Hematopoietic multipotent progenitor cell treated with erythropoietin and hydrocortisone succinate and interleukin-3 and kit ligand, for 6 days (in vitro differentiated cells): ENCODE measurements at places on chromosomes 1 and 21.

- no peak for DNase-seq
Measured at GRCh38 chr1:58722967-58723366, 23.1 kb upstream of the MYSM1 start.

DNA sequence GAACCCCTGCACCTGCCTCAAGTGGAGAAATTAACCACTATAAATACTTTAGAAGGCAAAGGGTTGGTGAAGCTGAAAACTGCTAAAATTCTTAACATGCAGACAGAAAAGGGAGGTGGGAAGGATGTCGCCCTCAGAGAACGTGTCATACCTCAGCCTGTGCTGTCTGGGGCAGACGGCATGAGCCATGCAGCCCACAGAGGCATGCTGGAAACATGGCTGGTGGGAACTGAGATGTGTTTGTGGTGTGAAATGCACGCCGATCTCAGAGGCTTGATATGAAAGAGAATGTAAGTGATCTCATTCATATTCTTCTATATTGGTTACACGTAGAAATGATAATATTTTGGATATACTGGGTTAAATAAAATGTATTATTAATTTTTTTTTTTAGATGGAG is 16.3 kb downstream of the AGPAT3 start:
- no peak for DNase-seq

DNA sequence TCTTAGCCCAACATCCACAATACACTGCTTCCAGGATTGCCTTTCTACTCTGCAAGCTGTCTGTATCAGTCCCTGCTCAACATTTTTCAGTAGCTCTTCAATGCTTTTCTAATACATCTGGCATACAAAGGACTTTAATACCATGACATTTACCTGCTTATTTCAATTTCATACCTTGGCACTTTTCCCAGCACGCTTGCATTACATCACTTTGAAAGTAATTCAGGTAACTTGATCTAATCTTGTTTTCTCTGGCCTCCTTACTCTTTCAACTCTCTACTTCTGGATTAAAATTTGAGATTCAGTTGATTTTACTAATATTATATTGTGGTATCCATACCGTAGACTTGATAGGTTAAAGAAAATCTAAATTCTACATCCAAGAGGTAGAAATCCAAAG is 103.0 kb downstream of the PTGS2 start:
- DNase-seq = no peak

GRCh38 chr1:70465911-70466310 is 54.8 kb downstream of the CTH start:
- DNase-seq = no peak

GRCh38 chr1:27301052-27301422 is 20.9 kb upstream of the TMEM222 start:
- no peak for DNase-seq

GRCh38 chr1:154775621-154776605 is 94.2 kb downstream of the KCNN3 start:
- DNase-seq = no peak

- DNase-seq = no peak
Measured at GRCh38 chr1:10802944-10803715, 6.7 kb upstream of the CASZ1 start.

DNA sequence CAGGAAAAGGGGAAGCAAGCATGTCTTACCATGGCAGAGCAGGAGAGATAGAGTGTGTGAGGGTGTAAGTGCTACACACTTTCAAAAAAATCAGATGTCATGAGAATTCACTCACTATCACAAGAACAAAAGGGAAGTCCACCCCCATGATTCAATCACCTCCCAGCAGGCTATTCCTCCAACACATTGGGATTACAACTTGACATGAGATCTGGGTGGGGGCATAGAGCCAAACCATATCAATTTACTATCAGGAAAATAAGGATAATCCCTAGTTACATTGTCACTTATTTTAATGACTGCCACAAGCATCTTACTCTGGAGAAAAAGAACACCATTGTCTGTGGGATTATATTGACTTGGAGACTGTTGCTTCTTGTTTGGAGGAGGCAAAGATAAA is 66.1 kb upstream of the VANGL1 start:
- DNase-seq = no peak

DNA sequence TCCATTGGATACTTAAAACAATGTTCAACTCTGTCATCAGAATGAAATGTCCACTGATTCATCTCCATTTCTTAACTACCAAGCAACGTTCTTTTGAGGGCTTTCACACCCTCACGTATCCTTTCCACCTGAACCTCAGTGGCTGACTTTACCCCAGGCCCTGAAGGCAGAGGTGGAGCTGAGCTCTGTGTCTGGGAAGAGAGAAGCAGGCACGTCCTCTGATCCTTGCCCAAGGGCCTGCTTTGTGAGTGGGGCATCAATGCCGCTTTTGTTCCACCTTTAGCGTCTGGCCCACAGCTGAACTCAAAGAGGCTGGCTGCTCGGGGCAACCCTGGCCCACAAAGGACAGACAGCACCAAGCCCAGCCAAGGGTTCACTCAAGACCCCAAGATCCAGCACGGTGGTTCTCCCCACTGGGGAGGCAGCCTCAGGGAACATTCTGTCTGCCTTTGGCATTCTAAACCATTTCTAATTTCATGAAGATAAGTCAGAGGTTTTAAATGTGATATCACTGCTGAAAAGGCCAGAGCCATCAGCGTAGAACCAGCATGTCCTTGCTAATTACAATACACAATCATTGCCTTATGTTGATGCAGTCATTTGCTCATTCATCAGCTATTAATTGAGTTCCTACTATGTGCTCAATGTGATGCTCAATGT is 126.0 kb upstream of the UBE2U start:
- DNase-seq = no peak

- no peak for DNase-seq
Measured at GRCh38 chr1:204171751-204172178, 5.6 kb upstream of the REN start.

- no peak for DNase-seq
Measured at GRCh38 chr1:9105336-9105867, 23.5 kb downstream of the GPR157 start.

GRCh38 chr1:10888791-10889649 is 92.6 kb upstream of the CASZ1 start:
- DNase-seq = no peak

- no peak for DNase-seq
Measured at GRCh38 chr1:116853680-116854402, 55.9 kb upstream of the PTGFRN start.

DNA sequence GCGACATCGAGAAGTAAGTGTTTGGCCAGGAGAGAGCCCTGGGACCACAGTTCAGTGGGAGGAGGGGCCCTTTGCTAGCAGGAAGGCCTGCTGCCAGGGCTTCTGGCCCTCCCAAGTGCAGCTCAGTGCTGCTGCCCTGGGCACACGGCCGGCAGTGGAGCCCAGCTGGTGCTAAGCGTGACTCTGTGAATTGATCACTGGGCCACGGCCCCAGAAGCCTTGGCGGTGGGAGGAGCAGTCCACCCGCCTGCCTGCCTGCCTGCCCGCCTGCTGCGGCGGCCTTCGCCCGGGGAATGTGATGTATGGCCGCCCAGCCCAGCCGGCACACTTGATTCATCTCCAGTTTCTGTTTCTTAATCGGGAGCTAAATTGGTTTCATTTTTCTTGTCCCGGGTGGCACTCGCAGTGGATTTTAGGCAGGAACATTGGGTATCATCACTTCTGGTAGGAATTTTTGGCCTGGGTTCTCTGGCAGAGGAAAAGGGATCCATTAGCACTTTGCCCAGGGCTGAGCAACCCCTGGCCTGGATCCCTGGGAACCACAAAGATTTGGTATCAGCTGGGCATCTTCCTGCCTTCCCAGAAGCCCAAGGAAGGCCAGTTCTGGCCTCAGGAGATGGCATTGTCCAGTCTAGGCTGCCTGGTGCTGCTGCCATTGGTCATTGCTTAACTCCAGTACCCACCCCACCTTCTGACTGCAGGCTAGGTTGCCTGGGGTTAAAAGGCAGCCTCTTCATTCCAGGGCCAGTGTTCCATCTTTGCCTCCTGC is 28.6 kb downstream of the TMEM53 start:
- DNase-seq = no peak

GRCh38 chr1:231487019-231487418 is 41.5 kb upstream of the TSNAX start:
- no peak for DNase-seq

DNA sequence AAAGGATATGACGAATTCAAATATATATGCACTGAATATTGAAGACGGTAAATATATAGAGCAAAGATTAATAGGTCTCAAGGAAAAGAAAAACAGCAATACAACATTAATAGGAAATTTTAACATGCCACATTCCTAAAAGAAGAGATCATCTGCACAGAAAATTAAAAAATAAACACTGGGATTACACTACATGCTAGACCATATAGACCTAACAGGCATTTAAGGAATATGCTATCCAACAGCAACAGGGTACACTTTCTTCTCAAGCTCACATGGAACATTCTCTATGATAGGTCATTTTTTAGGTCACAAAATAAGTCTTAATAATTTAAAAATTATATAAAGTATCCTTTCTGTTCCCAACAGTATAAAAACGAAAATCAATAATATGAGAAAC is 1038.3 kb downstream of the KCNT2 start:
- no peak for DNase-seq

DNA sequence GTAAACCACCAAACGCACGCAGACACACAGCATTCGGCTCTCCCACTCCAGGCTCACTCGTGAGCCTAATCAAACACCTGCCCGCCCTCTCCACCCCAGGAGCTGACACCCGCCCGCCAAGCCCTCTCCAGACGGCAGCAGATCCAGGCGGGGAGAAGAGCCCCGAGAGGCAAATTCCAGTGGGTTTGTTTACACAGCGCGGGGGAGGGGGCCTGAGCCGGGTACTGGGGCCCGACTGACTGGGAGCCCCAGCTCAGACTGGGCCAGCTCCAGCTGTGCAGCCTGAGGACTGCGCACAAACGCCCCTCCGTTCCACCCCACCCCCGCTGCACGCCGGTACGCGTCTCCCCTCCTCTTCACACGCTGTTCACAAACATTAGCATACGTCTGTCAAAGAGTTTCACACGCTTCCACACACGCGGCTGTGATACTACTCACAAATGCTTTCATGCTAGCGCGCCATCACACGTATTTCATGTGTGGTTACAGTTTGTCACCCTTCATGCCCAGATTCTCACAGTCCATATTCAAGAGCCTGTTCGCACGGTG is 1.0 kb upstream of the EFNA1 start:
- DNase-seq = peak; percentile 63

DNA sequence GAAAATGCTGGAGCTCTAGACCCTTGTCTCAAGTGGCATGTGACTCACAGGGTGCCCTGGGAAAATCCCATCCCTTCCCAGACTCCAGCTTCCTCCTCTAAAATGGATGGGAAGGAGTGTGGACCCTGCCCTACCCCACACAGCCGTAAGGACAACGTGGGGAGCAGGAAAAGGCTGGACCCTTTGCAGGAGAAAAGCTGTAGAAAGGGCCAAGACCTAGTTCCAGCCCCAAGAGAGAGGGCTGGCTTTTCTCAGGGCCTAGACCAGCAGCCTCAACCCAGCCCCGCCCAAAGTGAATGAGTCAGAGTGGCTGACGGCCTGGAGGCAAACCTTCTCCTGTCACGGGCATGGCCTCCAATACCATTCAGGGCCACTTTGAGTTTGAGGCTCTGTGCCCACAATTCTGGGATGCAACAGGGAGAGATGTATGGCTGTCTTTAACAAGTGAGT is 1.1 kb downstream of the LAMB3 start:
- DNase-seq = peak; percentile 93

DNA sequence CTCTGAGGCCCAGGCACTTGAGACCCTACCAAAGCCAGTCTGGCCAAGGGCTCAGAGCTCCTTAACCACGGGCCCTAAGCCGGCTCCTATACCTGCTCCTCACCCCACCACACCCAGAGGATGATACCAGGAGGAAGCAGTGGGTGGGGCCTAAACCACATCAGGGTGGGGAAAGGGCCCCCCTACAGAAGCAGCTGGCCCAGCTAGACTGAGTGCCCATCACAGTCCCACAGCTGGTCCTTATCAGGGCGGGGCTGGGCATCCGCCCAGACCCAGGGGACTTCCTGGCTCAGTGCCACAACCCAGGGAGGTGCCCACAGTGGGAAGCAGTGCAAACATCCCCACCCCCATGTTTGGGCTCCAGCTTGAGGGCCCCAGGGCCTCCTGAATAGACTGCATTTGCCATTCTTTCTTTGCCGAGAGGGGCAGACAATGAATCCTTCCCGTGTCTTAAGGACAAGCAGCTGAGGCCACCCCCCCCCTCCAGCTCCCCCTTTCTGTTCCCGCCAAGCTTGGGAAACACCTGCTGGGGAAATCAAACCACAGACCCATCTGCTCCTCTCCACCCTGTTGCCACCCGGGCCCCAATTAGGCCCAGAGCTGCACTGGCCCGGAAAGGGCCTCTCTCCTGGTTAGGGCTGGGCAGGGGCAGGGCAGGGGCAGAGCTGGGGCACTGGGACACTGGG is 6.2 kb downstream of the E2F2 start:
- DNase-seq = peak; percentile 96

GRCh38 chr1:51517361-51518032 is 1.6 kb downstream of the EPS15 start:
- peak; percentile 51 for DNase-seq

DNA sequence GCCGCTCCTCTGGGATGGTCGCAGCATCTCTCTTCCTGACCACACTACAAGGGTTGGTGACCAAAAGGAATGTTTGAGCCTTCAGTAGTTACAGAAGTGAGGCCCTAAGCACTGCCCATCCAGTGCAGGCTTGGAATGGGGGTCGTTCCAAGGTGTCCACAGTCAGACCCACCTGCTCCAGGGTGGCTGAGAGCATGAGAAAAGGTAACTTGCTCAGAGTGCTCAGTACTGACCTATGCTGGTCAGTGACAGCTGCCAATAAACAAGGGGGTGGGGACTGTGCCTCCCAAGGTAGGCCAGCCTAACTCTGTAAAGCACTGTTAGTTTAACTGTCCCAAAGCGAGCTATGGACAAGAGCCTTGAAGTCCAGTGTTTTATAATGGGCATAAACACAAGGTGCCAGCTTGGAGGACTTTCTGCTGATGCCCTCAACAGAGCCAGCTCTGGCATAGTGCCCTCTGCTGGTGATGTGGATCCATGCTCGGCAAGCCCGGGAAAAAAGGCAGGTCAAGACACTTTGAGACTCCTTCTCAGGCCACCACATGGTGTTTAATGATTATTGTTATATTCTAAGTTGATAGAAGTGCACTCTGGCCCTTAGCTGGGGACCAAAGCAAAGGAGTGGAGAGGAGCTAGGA is 78.1 kb upstream of the DNAH14 start:
- peak; percentile 80 for DNase-seq

GRCh38 chr1:220786057-220786336 is 716 bp upstream of the MTARC1 start:
- DNase-seq = peak; percentile 24

- no peak for DNase-seq
Measured at GRCh38 chr1:241362350-241362749, 5.3 kb upstream of the RGS7 start.
